Germinal center (tissue), 1 donor: ENCODE measurements at places on chromosomes 2 and 18.

- no peak for DNase-seq
Observed at GRCh38 chr18:43662657-43663056, 385.4 kb upstream of the SYT4 start.

DNA sequence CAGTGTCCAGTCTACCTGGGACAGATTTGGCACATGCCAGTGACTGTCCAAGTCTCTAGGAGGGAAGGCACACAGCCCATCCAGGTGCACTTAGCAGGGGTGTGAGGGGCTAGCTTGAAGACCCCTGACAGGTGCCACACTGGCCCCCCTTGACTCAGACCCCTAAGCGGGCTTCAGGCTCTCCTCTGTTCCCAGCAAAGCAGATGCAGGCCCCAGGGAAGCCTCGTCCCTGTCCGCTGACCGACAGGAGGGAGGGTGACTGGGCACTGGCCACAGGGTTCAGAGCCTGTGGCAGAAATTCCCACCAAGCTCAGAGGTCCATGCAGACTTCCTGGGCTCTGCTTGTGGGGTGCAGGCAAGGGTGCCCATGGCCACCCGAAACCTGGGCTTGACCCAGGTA lies 239.8 kb upstream of the MYT1L start:
- no peak for DNase-seq

DNA sequence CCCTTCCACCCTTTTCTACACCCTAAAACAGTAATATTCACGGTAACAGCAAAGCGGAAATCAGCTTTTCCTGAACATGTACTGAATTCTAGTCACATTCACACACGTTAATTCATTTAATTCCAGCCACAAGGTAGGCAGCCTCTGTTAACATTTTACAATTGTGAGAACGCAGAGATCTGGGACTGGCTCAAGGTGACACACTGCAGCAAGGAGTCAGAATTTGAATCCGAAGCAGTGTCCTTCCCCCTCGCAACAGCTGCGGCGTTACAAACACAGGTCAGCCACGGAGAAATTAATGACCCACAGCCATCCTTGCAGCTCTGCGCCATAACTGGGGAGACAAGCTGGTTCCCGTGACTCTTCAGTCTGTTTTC lies 818 bp upstream of the SLC20A1 start:
- no peak for DNase-seq

GRCh38 chr2:173555833-173556232 lies 201.2 kb downstream of the CDCA7 start:
- DNase-seq = no peak

GRCh38 chr2:24024018-24024417 lies 14.1 kb downstream of the MFSD2B start:
- DNase-seq = no peak

DNA sequence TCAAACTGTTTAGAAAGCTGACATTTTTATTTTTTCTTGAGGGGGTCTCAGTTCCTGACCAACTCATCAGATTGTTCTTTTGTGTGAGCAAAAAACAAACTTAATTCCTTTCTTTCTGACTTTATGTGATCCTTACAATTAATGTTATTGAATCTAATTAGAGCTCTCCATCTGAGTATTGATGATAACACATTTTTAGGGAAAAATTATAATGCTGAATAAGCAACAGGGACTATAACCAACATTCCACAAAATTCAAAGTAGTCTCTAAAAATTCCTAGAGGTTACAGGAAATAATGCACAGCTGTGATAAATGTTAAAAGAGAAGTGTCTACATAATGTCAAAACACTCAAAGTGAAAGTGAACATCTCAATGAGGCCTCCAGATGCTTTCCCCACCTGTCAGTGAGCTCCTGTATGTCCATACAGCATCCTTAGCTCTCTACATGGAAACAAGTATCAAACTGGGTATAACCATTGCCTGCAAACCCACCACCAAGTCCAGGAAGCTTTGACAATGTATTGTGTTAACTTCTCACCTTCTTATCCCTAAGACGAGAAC lies 786.0 kb upstream of the SLC39A10 start:
- DNase-seq = no peak

GRCh38 chr18:39960550-39960949 lies 1994.5 kb upstream of the PIK3C3 start:
- no peak for DNase-seq

DNA sequence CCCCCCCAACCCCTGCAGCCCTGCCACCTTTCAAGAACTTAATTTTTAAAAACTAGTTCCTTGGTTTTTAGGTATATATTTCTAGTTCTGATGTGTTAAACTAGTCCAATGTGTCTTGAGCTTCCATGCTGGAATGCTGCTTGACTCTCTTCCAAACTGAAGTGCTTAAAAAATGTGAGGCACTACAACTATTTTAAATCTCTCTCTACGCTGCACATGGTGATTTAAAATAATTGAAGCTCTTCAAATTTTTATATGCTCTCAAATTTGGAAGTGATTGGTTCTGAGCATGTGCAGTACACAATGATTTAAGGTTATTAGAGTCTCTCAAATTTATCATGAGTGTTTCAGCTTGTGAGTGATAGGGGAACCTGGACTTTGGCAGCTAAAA lies 192.6 kb upstream of the ZEB2 start:
- no peak for DNase-seq

- DNase-seq = no peak
Observed at GRCh38 chr2:157443090-157443489, 799 bp downstream of the CYTIP start.

DNA sequence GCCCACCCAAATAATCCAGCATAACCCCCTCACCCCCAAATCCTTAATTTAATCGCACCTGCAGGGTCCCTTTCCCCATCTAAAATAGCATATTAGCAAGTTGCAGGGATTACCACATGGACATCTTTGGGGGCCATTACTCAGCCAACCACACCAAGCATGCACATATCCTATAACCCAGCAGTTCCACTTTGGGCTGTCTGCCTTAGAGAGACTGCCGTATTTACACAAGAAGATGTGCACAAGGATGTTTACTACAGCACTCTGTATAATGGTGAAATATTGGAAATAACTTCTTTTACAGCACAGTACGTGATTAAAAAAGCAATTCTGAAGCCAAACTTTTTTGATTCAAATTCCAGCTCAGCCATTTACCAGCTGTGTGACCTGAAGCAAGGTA lies 17.3 kb upstream of the LDLRAD4 start:
- no peak for DNase-seq

- DNase-seq = no peak
Observed at GRCh38 chr18:24658302-24658701, 197.9 kb downstream of the HRH4 start.

DNA sequence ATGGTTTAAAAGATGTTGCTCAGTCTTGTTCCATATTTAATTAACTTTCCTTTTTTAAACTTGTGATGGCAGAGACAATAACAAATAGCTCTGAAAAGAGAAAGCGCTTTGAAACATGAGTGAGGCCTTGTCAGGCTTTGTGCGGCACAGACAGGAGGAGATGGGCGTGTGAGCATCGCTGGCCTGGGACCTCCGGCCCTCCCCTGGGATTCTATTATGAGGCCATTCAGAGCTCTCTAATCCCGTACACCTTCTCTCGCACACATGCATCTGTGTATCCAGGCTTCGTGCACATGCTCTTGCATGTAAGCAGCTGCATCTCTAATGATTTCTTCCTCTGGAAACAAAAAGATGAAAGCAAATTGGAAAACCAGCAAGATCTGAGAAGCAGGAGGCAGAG lies 313.7 kb downstream of the ZNF521 start:
- DNase-seq = no peak

DNA sequence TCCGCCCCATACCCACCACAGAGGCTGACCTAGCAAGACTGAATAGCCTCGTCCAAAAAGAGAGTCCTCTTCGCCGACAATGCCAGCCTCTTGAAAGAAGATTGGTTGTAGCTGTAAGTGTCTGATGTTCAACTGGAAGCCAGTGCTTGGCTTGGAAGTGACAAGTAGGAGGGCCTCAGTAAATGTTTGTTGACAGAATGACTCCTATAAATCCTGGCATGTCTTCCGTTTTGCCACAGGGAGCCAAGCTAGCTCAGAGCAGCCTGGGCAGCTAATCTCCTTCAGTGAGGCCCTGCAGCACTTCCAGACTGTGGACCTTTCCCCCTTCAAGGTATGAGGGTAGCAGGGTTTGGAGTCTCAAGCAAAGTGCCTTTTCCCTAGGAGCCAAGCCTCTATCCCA lies 14.9 kb downstream of the ELMOD3 start:
- no peak for DNase-seq

DNA sequence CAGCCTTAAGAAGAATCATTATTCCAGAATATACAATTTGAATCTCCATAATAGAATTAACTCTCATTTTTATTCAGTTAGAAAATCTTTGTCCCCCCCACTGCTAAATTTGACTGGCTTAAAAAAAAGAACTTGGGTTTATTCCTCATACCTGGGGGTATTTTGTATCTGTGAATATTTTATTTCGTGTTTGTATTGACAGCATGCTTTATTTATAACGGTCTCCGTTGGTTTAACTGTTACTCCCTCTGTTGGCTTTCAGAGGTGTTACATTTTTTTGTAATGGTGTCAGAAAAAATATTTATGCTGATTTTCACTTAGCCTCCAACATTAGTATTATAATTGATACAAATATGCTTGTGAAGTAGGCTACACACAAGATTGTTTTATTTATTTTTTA lies 109.1 kb downstream of the HAUS1 start:
- DNase-seq = peak; percentile 60

DNA sequence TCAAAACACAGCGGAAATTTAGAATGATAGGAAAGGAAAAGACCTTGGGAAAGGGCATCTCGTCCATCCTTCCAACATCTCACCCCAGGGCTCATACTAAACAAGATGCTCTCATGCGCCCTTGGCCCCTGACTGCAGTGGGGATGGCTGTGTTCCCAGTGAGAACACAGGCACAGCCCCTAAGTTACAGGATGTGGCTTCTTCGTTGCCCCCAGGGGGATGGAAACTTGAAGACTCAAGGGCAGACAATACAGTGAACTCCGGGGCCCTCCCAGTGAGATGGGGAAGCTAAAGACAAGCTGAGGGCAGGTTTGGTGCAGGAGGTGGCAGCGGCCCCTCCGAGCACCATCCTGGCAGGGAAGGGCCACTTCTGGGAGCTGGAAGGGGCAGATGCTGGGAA lies 139.7 kb downstream of the INO80D start:
- DNase-seq = no peak

DNA sequence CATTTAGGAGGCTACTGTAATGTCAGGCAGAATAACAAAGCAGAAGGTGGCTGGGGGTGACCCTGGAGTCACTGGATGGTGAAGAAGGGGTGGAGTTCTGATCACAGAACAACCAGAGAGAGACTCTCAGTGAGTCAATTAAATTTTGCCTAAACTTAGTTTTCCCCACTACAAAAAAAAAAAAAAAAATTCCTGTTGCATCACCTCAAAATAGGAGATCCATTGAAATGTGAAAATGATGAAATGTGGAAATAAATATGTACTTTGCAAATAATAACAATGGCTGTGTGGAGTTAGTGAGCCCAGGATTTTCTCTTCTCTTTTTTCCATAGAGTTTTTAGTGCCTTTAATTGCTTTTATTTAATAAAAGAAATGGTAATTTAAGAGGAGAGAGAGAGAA lies 165.5 kb downstream of the GFPT1 start:
- no peak for DNase-seq

DNA sequence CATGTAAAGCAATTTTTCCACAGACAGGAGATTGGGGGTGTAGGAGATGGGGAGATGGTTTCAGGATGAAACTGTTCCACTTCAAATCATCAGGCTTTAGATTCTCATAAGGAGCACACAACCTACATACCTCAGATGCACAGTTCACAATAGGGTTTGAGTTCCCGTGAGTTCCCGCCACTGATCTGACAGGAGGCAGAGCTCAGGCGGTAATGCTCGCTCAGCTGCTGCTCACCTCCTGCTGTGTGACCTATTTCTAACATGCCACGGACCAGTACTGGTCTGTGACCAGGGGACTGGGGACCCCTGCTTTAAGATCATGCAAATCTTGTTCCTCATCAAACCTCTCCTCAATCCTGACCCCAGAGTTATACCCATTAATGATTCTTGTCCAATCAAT lies 70.1 kb downstream of the RPE start:
- DNase-seq = no peak

- no peak for DNase-seq
Observed at GRCh38 chr2:190530248-190530900, 4.1 kb downstream of the NEMP2 start.

GRCh38 chr2:145203891-145204290 lies 684.0 kb upstream of the ZEB2 start:
- DNase-seq = no peak

GRCh38 chr2:47301277-47301618 lies 101.7 kb upstream of the MSH2 start:
- DNase-seq = no peak

DNA sequence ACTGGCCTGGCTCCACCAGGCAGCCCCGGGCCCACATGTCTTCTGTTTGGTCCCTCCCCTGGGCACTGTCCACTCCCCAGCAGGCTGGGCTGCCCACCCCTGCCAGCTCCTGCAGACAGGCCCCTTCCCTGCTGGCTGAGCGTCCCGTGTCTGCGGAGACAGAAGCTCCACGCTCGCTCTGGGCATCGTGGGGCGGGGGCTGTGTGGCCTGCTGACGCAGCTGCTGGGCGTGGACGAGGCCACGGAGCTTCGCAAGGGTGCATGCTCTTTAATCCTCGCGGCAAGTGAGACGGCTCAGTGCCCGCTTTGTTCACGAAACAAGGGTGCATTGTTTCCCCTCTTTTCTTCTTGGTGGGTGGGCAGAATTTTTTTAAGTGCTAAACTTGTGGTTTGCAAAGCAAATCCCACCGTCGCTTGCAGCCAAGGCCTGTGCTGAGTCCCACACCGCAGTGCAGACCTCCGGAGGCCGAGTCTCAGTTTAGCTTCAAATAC lies 132.8 kb upstream of the CTDP1 start:
- DNase-seq = no peak

GRCh38 chr2:219737270-219737691 lies 109.9 kb downstream of the SLC4A3 start:
- no peak for DNase-seq

- no peak for DNase-seq
Observed at GRCh38 chr2:15952451-15953146, 12.2 kb downstream of the MYCN start.

GRCh38 chr2:45879406-45879805 lies 227.9 kb downstream of the PRKCE start:
- no peak for DNase-seq

DNA sequence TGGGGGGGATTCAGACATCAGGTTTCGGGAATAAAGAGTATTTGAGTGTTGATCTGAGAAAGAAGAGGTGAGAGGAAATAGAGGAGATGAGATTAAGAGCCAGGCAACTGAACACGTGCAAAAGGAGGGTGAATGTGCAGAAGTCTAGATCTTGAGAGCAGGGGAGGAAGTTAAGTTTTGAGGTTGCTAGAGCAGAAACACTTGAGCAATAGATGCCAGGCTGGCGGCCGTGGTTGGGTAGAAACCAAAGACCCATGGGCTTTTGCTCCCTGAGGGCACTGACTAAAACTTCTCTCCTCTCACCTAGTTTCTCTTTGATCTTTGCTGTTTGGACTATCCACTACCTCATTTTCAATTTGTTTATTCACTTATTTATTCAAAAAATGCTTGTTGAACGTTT lies 116.0 kb downstream of the CDC42EP3 start:
- DNase-seq = peak; percentile 62

- DNase-seq = peak; percentile 18
Observed at GRCh38 chr18:10851824-10852319, 297.5 kb downstream of the PIEZO2 start.

GRCh38 chr2:14641116-14641515 lies 8.6 kb downstream of the LRATD1 start:
- DNase-seq = no peak

GRCh38 chr18:25251068-25251467 lies 100.9 kb downstream of the ZNF521 start:
- DNase-seq = no peak
